ENCODE measurements at places on chromosomes 7 and 10.

GRCh38 chr7:90512821-90513254 is 43.4 kb downstream of the PTTG1IP2 start:
- no peak for DNase-seq

DNA sequence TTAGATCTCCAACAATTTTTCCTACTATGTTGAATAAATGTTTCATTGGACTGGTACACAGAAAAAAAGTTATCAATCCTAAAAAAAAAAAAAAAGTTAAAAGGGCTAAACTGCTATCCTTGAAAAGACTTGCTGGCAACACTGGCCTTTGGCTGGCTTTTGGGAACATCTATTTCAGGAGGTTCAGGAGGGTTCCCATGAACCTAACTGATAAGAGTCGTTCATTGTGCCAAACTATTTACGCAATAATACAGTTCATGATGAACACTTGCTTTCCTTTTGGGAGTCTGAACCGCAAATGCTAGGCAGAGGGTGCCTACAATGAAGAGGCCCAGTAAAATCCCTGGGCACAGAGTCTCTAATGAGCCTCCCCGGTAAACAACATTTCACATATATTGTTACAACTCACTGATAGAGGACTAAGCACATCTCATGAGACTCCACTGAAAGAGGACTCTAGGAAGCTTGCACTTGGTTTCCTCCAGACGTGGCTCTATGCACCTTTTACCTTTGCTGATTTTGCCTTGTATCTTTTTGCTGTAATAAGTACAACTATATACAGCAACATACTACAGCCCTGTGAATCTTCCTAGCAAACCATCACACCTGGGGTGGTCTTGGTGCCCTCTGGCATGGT is 45.0 kb downstream of the ZFAND4 start:
- no peak for DNase-seq

DNA sequence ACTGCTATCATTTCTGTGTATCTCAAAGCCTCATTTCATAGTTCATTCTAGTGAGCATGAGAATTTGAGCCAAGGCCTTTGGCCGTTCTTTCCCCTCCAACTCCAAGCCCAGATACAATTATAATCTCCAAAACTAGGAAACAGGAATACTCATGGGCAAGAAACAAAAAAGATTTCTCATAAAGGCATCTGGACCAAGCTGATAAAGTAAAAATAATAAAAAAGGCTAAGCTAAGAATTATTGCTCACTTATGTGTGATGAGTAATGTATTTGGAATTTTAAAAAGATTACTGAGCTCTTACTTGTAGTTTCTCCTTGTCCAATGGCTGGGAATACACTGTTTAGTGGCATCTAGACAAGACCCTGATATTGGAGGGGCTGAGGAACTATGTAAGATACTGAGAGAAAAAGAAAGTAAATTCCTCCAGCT is 196.4 kb upstream of the POM121L12 start:
- DNase-seq = no peak

DNA sequence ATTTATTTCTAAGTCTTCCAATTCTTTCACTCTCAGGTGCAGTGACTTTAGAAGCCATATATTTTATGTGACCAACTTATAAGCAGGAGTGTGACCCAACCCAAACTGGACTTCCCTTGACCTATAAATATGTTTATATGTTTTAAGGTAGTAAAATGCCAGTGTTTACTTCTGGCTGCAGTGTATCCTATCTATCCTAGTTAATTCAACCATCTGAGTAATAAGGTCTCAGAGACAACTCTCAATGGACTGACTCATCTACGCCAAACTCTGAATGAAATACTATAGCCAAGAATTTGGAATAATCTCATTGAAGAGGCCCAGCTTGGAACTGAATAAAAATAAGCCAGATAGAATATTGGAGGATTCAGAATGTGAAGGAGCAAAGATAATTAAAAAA is 544.5 kb upstream of the SORCS1 start:
- DNase-seq = no peak

GRCh38 chr7:95545673-95546072 is 50.6 kb downstream of the PDK4 start:
- no peak for DNase-seq

GRCh38 chr7:467856-468545 is 51.6 kb downstream of the PDGFA start:
- DNase-seq = no peak

DNA sequence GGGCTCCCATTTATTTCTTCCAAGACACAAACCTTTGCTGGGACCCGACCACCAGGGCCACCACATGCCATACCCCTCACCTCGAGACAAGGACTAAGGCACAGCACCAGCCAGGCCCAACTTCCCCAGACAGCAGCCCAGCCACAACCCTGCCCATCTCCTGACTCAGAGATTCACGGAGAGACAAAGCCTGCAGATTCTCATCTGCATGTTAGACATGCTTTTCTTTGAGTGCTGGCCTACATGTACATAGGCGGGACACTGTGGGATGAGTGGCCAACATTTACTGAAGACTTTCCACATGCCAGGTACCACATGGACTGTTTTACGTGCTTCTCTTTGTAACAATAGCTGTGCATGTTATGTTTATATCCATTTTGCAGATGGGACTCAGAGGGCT is 221.3 kb upstream of the ZMIZ1 start:
- DNase-seq = no peak

- DNase-seq = no peak
These were observed 146.2 kb downstream of the ZFAND4 start for GRCh38 chr10:45526309-45526905.
